Activated naive CD8-positive, alpha-beta T cell treated with anti-CD3 and anti-CD28 coated beads for 36 hours (primary cell): ENCODE measurements at places on chromosomes 3 and 15.

- DNase-seq: no peak
Measured at GRCh38 chr15:98308117-98308516, 340.2 kb upstream of the IGF1R start.

DNA sequence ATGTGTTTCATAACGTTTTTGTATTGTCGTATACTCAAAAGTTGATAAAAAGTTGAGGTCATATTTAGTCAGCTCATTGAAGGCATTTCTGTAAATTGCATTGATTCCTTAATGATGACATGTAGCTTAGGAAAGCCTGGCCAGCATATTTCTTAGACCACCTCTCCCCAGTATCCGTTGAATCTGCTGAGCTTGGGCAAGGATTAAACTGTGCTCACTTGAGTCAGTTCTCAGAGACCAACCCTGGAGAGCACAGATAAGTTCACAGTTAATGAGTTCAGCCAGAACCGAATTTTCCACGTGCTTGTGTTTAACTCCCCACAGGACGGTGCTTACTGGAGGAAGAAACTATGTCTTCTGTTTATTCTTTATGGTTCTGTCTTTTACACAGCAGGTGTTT, 132.7 kb downstream of the SLC25A26 start:
- no peak for DNase-seq

- DNase-seq: no peak
Measured at GRCh38 chr15:70023769-70024491, 73.8 kb downstream of the TLE3 start.

DNA sequence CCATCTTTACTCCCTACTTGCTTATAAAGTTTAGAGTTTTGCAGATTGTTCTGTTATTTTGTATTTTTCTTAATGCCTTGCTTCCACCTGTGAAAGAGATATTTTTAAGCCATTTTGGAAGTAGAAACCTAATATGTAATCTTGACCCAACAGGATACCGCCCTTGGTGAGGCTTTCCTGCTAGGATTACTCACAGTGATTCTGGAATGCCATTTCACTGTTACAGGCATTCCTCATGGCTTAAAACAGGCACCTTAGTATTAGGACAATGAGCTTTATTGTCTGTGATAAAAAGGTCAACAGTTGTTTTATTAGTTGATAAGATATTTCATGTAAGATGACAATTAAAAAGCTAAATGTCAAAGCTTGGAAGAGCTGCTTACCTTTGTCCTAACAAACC, 58.2 kb downstream of the PHLDB2 start:
- no peak for DNase-seq

DNA sequence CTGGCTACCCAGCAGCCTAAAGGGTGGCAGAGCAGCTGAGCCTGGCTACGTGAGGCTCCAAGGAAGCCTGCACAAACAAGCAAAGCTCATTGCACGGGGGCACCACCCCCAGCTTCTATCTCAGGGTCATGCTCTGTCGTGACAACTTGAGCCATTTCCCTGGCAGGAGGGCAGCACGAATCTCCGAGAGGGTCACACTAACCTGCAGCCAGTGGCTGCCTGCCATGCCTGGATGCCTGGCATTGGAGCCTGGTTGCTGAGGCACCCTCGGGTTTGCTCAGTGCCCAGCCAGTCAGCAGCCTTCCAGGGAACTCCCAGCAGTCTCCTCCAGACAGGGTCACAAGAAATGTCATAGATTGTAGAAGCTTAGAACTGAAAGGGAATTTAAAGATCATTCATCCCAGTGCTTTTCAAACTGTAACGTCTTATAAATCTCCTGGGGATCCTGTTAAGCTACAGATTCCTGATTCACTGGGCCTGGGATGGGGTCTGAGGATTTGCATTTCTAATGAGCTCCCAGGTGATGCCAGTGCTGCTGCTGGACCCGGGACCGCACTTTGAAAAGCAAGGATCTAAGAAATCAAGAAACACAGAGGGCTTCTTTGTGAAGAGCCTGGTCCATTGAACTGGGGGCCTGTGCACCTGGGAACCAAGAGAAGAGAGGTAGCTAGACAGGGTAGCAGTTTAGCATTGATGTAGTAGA, 48.4 kb downstream of the TMEM266 start:
- no peak for DNase-seq

DNA sequence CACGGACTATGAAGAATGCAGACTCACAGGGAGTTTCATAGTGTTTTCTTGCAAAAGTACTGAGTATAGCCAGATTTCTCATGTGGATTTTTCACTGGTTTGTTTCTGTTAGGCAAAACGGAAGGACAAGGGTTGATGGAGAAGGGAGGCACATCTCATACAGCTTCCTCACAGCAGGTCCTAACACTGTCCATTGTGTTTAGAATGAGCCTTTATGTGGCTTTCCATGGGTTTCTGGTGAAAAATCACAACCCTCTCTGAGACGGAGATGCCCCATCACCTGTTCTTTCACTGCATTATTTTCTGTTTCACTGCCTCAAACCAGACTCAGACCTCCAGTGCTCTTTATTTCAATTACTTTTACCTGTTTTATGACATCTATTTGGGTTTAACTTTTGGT, 25.0 kb upstream of the LIPC start:
- DNase-seq: no peak

- DNase-seq: no peak
Measured at GRCh38 chr3:144643771-144644198, 672.2 kb downstream of the DIPK2A start.

DNA sequence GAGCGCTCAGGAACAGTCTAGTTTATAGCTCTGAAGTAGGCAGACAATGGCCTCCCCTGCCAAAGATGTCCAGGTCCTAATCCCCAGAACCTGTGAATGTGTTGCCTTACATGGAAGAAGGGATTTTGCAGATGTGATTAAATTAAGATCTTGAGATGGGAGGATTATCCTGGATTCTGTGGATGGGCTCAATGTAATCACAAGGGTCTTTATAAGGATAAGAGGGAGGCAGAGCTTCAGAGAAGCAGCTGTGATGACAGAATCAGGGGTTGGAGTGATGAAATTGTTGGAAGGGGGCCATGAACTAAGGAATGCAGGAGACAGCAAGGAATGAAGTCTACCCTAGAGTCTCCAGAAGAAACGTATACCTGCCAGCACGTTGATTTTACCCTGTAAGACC, 14.0 kb upstream of the GK5 start:
- no peak for DNase-seq

DNA sequence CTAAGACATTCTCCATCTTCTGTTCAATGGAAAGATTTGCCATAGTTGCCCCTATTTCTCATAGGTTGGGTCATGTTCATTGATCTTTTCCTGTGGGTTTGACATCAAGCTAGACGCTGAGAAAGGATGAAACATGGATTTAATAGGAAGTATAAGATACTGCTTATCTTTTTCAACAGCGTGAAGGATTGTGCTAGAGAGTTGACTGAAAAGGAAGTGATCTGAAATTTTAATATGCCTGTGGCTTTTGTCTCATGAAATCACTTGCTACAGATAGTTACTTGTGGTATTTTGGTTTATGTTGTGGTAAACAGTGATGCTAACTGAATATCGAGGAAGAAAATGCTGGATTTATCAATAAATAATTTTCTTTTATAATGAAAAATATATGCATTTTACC, 442.9 kb downstream of the EDEM1 start:
- DNase-seq: no peak

DNA sequence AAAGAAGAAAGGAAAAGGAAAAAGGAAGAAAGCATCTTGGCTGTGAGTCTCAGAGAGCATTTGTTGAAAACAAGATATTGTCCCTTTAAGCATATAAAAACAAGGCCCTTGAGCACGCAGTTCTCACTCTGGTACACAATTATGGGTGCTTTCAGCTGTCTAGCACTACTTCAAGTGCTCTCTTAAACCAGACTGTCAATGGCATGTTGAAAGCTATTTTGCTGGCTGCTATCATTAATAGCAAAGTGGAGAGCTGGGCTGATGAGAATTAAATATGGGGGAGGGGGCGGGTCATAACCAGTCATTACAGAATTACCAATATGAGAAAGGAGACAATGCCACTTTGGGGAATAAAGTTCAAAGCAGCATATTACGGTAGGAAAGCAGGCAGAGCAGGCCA, 9.3 kb downstream of the TLE3 start:
- DNase-seq: no peak
